Kidney (tissue), 22 donors: ENCODE measurements at places on chromosomes 16 and 17. TPM values are rescaled to one million over a fixed set of nuclear protein-coding genes. Genes with fewer than 3 reads are reported as not detected.

DNA sequence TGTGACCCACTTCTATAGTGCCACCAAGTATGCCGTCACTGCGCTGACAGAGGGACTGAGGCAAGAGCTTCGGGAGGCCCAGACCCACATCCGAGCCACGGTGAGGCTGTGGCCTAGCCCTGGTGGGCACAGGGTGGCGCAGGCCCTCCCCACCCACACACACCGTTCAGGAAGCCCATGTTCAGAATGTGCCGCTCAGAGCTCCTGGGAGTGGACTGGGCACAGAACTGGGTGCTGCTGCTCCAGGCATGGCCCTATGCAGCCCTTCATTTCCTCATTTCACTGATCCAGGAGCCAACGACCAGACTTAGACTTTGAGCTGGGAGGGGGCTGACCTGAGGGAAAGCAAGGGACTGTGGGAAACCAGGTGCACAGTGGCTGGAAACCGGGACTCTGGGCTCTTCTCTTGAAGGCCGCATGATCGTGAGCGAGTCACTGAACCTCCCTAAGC, 2.4 kb upstream of the MRM1 start:
- no peak for DNase-seq

GRCh38 chr16:14658063-14658462, 25.3 kb downstream of the BFAR start:
- no peak for DNase-seq

DNA sequence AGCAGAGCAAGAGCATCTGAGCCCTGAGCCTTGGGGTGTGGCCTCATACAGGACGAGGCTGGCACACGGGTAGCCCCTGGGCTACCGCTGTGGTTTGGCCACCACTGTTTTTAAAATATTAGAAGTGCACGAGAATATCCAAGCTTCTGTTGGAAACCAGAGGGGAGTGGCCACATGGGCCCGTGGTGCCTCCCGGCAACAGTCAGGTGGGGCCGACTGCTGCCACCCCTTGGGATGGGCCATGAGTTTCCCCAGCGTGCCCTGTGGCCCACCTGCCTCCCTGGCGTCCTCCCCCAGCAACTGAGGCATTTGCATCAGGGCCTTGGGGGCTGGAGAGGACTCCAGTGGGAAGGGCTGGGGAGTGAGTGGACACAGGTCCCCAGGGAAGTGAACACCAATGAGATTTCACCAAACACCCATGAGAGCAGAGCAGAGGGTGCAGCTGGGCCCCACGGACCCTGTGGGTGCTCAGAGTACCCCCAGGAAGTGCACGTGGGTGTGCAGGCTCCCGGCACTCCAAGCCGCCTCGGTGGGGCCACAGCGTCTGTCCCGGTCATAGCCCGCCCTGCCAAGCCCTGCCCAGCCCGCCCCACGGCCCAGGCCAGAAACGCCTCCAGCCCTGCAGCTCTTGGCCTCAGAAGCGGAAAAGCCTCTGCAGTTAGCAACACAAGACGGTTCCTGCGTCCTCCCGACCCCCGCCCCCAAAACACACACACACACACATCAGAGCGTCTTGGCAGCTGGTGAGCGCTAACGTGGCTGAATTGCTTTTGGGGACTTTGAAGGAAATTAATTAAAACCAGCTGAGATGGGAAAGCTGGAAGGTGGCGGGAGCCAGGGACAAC, 22.7 kb downstream of the ZNF469 start:
- DNase-seq, result no peak

- DNase-seq, result no peak
These were observed 1.0 kb downstream of the EMC8 start for GRCh38 chr16:85798283-85798776.

- DNase-seq, result no peak
These were observed 1.7 kb downstream of the ANKS4B start for GRCh38 chr16:21235199-21235585.

DNA sequence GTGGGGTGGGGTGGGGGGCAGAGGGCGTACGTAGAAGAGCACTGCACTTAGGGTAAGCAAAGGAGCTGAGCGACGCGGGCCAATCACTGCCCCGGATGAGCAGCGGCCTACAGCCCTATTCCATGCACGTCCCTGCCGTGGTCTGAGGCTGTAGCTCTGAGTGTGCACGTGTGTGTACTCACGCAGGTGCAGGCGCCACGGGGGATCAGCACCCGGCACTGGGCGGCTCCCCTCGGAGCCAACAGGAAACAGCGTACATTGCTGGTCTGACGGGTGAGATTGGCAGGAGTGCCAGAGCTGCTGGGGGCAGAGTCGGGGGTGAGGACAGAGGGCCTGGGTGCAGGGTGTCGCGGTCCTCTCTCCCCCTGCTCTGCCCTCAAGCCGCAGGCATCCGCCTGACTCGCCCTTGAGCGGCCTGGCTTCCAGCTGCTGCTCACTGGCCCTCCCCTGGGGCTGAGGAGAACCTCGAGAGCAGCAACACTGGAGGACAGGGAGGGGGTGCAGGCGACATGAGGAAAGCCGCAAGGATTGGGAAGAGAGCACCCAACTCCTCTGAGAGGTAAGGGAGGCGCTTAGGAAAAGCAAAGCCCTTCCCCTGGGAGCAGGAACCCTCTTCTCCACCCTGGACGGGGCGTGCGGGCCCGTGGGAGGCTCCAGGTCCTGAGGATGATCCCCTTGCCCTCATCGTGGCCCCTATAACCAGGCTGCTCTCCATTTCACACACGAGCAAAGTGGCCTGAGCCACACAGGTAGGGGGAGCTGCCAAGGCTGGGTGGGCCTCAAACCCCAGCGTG, 57.8 kb downstream of the ENGASE start:
- no peak for DNase-seq

GRCh38 chr17:31093866-31094599, 744 bp upstream of the NF1 start:
- DNase-seq, result no peak

DNA sequence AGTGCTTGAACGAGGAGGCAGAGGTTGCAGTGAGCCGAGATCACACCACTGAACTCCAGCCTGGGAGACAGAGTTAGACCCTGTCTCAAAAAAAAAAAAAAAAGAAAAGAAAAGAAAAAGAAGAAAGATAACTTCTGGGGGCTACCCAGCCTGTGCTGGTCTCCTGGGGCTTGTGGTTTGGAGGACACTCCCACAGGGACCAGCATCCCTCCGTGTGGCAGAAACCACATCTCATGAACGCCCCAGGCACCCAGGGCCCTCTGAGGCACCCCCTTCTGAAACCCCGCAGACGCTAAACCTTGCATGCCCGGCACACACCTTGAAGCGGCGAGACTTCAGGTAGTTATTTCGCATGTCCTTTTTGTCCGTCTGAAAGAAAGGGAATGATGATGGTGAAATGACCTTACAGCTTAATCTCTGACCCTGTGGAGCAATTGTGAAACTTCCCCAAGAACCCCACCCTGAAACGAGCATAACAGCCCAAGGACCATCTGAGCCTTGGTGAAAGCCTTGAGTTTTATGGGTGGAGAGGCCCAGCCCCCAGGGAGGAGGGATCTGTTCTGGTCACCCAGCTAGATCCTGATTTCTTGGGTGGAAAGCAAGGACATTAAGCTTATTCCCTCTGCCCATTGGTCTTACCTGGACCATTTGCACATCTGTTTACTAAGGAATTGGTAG, 55.0 kb downstream of the CNGB1 start:
- no peak for DNase-seq

- DNase-seq, result peak; percentile 53
These were observed 24.3 kb upstream of the MLKL start for GRCh38 chr16:74724820-74725549.

DNA sequence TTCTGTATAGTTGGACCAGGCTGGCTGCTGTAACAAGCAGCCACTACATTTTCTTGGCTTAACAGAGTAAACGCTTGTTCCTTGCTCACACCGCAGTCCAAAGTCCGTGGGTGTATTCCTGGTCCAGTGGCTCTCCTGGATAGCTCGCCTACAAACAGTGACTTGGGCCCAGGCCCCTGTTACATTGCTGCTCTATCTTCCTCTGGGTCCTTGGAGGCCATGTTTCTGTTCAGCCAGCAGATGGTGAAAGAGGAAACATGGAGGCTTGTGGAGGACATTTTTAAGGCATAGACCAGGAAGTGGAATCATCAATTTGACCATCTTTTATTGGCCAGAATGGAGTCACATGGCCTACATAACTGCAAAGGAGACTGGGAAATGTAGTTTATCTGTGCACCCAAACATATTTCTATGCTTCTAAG, 55.1 kb downstream of the ATP2C2 start:
- no peak for DNase-seq

GRCh38 chr17:21417921-21418320, 41.8 kb downstream of the KCNJ12 start:
- no peak for DNase-seq

GRCh38 chr17:6721744-6722143, 8.6 kb upstream of the SLC13A5 start:
- no peak for DNase-seq

- no peak for DNase-seq
These were observed 86.7 kb downstream of the SHISA9 start for GRCh38 chr16:12988071-12988470.

- no peak for DNase-seq
These were observed 72.7 kb upstream of the MYOCD start for GRCh38 chr17:12592941-12593340.

- no peak for DNase-seq
These were observed 16.6 kb downstream of the KIAA0753 start for GRCh38 chr17:6623941-6624340.

DNA sequence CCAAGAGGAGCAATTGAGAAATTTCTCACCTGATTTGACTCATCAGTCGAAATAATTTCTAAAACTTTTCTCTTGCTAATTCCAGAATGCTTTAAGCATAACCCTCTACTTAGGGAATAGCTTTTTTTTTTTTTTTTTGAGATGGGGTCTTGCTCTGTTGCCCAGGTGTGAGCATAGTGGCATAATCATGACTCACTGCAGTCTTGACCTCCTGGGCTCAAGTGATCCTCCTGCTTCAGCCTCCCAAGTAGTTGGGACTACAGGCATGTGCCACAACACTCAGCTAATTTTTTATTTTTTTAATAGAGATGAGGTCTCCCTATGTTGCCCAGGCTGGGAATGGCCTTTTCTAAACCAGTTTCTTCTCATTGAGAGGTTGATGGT, 13.7 kb upstream of the NFATC3 start:
- DNase-seq, result no peak

- DNase-seq, result no peak
These were observed 86.7 kb downstream of the MRC2 start for GRCh38 chr17:62714016-62714777.

DNA sequence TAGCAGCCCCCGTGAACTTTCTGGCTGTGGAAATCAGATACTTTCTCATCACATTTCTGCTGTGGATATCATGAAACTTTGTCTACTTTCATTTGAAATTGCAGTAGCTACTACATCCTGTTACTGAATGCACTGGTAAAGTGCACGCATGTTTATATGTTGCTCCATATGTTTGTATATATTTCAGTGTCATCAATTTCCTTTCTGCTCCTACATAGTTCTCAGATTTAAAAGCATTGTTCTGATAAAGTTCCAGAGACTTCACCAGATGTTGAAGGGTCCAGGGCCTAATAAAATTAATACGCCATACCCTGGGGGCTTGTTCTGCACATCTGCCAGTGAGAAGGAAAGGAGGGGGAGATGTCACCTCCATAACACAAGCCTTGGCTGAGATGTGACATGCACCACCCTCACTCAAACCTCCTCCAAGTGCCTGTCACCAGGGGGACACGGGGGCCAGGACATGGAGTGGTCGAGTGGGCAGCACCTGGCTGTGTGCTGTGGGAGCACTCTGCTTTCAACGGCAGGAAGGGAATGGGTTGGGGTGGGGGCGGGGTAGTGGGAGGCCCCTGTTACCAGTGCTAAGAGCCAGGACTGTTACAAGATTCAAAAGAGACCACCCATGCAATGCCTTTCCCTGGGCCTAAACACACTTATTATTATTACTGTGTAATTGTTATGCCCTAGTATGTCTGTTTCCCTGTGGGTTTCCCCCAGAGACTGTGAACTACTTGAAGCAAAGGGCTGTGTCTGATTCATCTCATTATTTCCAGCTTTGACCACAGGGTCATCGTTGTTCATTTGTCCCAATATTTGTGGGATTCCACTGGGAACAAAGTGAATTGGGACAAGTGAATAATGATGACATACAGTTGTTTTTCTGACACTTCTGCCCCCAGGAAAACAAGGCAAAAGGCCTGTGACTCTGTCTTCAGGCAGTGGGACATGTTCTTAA, 193.4 kb downstream of the FOXL1 start:
- peak; percentile 31 for DNase-seq

- no peak for DNase-seq
These were observed 22.7 kb downstream of the LCMT1 start for GRCh38 chr16:25134166-25134700.

TP53TG3C gene
- not detected for total RNA-seq

TEKT1 gene
- 0.06 TPM for total RNA-seq

MYCBPAP gene
- 0.72 TPM for total RNA-seq

RDM1 gene
- total RNA-seq, result not detected

SLC9A5 gene
- total RNA-seq, result 1.1 TPM

SEZ6L2 gene
- total RNA-seq, result 32.4 TPM

MYH1 gene
- not detected for total RNA-seq

ITGB4 gene
- 149 TPM for total RNA-seq

TEPSIN gene
- 42.8 TPM for total RNA-seq

MYH3 gene
- 2.9 TPM for total RNA-seq

CPHXL2 gene
- total RNA-seq, result not detected

CAPN15 gene
- total RNA-seq, result 52.9 TPM

CDH8 gene
- 0.19 TPM for total RNA-seq

ADORA2B gene
- total RNA-seq, result 0.60 TPM

SLC12A4 gene
- total RNA-seq, result 66.2 TPM
